SHP77 (cell line): ENCODE measurements at places on chromosomes 6 and 20.

DNA sequence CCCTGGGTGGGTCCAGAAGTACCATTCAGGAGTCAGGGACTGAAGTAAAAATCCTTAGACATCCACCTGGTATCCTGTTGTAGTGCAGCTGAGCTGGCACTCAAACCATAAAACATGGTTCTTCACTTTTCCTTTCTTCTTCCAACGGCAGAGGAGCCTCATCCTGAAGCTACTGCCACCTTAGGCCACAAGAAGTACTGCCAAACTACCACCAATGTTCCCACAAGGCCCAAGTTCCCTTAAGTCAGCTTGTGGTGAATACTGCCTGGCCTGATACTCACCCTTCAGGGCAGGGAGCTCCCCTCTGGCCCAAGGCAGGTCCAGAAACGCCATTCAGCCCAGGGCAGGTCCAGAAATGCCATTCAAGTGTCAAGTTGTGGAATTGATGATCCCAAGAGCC, 1053.4 kb upstream of the CITED2 start:
- no peak for DNase-seq

GRCh38 chr6:108163267-108163643, 2.6 kb upstream of the NR2E1 start:
- no peak for DNase-seq

DNA sequence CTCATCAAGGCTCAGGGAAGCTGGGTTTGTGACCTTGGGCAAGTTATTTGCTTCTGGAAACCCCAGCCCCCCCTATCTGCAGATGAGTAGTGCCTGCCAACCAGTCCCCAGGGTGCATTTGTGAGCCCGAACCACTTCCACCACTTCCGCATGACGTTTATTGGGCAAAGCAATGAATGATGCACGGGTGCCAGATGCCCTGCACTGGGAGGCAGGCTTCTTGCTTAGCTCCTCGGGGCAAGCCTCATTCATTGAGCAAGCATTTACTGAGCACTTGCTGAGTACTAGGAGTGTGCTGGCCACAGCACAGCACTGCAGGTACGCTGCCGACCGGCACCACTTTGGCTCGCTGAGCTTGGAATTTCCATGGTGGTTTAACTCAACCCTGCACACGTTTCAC, 60.2 kb downstream of the GNAS-AS1 start:
- DNase-seq = no peak

GRCh38 chr20:16378712-16379370, 194.4 kb downstream of the KIF16B start:
- no peak for DNase-seq

DNA sequence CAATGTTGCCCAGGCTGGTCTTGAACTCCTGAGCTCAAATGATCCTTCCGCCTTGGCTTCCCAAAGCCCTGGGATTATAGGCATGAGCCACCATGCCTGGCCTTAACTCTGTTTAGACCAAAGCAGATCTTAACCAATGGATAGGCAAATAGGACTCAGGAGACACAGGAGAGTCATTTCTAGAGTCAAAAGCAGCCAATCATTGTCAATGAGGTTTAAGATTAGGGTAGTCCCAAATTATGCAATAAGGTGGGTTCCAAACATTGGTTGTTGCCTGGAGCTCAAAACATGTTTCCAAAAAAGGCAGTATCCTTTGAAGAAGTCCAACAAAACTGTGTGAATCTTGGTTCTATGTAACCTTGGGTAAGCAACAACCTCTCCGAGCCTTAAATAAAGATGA, 95.7 kb upstream of the JARID2 start:
- DNase-seq = no peak
